ENCODE measurements at places on chromosomes 2 and 18. TPM values are rescaled to one million over a fixed set of nuclear protein-coding genes. Genes with fewer than 3 reads are reported as not detected.
A peak's percentile ranks its signal among the peaks of the same experiment; 100 is the strongest.

- no peak for DNase-seq
Observed at GRCh38 chr18:3238742-3239141, 8.9 kb upstream of the MYL12A start.

- no peak for DNase-seq
Observed at GRCh38 chr18:55402731-55403405, 185.1 kb downstream of the TCF4 start.

- peak; percentile 33 for DNase-seq
Observed at GRCh38 chr2:105143467-105144151, 97.9 kb upstream of the GPR45 start.

DNA sequence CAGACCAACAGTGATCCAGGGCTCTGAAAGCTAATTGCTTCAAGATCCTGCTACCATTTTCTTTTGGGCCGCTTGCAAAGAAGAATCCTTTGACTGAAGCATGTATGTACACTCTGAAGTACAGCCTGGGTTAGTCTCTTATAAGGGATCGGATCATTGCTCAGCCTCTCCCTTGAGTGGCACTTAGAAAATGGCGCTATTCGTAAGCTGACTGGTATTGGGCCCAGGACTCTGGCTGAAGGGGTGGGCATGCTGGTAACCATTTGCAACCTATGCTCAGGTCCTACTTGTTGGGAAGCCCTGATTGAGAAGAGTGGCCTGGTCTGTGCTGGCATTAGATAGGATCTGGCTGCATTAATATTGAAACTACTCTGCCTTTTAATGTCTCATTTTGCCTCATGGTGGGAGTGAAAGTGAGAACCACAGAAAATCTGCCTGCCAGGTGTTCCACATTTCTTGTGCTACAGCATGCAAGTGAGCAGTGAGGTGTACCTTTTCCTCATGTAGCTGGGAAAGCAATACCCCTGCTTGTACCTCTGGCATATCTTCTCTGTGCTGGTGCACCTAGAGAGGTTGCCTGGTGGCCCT lies 661 bp upstream of the MGAT5 start:
- DNase-seq, result no peak

- DNase-seq, result no peak
Observed at GRCh38 chr2:47301277-47301618, 101.7 kb upstream of the MSH2 start.

Gene ACMSD
- polyA plus RNA-seq, result 1.2 TPM
